Neural crest cell (in vitro differentiated cells): ENCODE measurements at places on chromosomes 6 and 20.

DNA sequence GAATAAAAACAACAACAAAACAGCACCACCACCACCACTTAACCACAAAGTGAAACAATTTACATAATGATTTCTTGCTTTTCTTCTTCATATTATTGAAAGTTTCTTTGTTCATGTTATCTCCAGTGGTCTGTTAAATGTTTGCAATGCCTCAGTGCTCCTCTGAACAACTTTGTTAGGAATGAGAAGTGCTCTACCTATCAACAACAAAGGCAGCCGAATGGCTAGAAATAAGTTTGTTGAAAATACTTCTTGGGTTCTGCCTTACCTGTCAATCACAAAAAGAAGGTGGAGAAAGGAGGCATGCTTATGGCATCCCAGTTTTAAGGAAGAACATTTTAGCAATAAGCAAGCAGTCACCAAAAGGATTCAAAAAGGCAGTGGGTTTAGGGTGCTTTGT, 490.2 kb downstream of the PRKN start:
- no peak for DNase-seq

GRCh38 chr20:25047766-25048165, 10.2 kb downstream of the ACSS1 start:
- DNase-seq = no peak

- DNase-seq = no peak
Observed at GRCh38 chr20:8079976-8080375, 52.1 kb upstream of the PLCB1 start.

DNA sequence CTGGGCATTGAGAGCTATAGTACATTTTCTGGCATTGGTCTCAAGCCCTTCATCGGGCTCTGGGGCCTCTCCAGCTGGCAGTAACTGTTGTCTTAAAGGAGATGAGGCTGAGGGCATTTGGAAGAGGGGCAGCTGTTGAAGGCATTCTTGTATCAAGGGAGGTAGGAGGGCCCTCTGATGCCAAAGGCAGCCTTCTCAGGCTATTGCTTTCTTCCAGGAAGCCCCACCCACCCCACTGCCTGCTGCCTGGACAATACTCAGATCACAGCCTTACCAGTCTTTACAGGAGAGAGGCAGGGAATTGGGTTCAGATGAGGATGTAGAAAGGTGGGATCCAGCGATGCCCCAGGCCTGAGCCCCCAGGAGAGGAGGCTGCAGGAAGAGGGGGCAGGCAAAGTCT, 46.0 kb downstream of the CPXM1 start:
- DNase-seq = no peak

DNA sequence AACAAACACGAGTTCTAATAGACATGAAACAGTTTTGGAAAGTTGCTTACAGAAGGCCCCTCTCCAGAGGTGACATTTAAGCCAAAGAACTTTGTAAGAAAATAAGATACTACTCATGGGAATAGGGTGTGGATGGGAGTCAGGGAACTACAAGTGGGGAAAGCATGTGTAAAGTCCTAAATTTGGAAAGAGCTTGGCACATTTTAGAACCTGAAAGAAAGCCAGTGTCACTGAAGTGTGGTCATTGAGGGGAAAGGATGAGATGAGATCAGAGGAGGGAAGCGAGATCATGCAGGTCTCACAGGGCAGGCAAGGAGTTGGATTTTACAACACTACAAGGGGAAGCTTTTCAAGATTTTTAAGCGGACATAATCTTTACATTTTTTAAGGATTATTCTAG, 38.0 kb downstream of the VGLL2 start:
- no peak for DNase-seq

- no peak for DNase-seq
Observed at GRCh38 chr20:57946559-57947315, 236.9 kb upstream of the PMEPA1 start.

DNA sequence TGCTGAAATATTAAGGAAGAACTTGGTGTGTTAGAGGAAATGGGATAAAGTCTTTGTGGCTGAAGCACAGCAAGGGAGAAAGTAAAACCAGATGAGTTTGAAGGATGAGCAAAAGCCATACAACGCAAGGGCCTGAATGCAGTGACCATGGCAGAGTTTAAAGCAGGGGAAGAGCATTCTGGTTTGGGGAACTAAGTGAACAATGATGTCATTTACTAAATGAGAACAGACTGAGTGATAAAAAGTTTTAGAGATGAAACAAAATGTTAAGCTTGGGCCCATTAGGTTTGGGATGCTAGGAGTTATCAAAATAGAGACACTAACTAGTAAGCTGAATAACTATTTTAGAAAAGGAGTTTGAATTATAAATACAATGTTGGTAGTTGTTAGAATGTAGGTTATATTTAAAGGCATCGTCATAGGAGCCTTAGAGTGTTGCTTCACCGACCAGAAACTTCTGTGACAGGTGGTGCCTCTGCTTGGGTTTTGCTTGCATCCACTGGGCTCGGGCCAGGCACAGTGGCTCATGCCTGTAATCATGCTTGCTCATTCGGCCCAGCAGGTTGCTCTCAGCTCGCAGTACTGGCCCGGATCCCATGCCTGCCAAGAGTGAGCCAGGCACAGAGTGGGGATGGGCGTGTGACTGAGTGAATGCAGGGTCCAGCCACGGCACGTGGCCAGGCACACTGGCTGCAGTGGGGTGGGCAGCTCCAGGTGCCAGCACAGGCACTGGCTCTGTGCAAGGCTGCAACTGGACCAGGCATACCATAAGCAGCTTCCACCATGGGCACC, 37.4 kb upstream of the OPRM1 start:
- DNase-seq = no peak

- DNase-seq = no peak
Observed at GRCh38 chr6:146029573-146030184, 817 bp downstream of the GRM1 start.
